ENCODE measurements at places on chromosomes 6 and 20.

DNA sequence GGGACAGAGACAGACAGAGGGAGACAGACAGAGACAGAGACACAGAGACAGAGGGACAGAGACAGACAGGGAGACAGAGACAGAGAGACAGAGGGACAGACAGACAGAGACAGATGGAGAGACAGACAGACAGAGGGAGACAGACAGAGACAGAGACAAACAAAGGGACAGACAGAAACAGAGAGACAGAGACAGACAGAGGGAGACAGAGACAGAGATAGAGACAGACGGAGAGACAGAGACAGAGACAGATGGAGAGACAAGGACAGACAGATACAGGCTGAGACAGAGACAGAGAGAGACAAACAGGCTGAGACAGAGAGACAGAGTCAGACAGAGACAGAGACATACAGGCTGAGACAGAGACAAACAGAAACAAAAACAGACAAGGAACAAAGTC is 39.4 kb upstream of the PHACTR3 start:
- no peak for DNase-seq

DNA sequence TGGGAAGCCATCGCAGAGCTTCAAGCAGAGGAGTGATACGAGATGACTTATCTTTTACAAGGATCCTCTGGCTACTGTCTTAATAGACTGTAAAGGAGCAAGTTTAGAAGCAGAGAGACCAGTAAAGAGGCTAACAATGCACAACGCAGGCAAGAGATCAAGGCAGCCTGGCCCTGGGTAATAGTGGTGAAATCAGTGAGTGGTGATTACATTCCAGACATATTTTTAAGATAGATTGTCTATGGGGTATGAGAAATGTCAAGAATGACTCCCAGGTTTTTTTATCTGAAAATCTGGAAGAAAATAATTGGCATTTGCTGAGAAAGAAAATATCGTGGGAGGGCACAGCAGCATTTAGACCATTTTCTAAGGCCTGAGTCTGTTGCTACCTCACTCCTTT is 213.6 kb upstream of the HTR1E start:
- no peak for DNase-seq

DNA sequence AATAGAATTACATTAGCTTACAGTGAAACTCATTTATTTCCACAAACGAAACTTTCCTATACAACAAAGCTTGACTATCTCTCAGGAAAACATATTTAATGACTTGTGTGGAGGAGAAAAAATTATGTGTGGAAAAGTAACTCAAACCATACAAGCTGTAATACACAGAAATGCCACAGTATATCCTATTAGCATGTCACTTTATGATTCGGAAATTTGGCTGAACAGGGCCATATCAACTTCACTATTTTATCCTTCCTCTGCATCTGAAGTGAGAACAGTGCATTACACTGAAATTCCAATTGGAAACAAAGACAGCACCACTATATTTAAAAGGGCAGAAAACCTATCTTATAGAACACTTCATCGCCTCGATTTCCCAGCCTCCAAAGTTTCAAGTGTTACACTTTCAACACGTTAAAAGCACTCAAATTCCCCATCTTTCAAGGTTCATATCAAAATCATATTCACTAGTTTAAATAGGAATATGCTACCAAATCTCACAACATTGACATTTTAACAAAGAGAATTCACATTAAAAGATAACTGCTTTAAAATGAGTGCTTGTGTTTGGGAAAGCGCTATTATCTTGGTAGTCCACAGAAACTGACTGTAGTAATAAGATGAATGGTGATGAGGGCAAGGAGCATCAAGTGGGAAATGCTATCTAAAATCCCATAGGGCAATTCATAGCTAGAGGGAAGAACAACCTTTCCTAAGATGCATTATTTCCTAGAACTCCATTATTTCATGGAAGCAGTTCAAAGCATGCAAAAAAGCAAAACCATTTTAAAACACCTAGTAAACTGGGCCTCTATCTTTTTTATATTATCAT is 1.8 kb downstream of the REV3L start:
- no peak for DNase-seq

DNA sequence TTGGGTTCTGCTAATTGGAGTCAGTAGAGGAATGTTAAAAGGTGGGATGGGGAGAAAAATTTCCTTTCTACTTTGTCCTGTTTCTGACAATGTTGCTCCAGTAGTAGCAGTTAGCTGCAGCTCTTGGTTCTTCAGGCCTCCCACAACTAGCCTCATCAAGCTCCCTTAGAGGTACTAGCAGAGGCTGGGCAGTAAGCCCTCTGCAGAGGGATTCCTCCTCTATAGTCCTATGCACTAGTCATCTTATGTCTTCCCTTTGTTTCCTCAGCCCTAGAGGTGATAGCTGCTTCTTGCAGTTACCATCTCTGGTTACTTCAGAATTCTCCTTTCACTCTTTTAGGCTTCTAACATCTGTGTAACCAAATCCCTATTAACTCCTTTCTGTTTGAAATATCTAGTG is 99.8 kb downstream of the FILIP1 start:
- DNase-seq, result no peak

DNA sequence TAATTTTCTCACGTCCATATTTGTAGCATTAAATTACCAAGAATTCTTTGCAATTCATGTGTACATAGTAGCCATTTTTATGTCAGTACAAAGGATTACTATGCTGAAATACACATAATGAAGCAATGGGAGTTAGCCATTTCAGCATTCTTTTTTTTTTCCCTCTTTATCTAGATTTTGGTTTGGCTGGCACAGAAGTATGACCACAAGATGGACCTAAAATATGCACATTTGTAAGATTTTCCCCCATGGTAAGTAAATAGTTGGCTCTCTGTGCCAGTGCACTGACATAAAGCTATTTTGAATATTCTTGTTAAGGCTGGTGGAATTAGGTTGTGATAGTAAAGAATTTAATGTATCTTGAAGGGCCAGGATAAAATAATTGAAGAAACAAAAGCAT is 486.1 kb upstream of the BTBD3 start:
- no peak for DNase-seq

DNA sequence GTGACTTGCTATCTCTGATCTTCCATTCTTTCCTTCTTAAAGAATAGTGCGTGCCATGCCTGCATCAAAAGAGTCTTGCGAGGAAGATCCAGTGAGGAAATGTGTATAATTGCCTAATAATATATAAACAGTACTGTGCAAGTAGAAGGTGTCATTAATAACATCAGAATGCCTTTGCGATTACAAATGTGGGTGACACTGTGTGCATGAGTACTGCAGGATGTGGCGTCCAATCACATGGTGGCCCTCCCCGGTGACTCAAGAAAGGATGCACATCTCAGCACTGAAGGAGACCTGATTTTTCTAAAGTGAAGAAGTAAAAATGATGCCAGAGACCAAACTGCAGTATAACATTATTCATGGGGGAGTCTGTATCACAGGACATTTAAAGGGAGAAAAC is 107.5 kb upstream of the EDN1 start:
- no peak for DNase-seq

DNA sequence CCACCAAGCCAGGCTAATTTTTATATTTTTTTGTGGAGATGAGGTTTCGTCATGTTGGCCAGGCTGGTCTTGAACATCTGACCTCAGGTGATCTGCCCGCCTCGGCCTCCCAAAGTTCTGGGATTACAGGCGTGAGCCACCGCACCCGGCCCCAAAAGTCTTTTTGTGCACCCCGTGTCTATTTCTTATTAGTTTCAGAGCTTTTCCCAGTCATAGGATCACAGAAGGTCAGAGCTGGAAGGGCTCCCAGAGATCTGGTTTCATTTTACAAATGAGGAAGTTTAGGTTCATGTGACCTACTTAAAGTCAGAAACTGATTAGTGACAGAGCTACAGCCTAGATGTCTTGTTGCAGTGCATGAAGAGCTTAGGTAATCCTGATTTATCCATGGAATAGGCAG is 1.6 kb upstream of the OGFRL1 start:
- no peak for DNase-seq

DNA sequence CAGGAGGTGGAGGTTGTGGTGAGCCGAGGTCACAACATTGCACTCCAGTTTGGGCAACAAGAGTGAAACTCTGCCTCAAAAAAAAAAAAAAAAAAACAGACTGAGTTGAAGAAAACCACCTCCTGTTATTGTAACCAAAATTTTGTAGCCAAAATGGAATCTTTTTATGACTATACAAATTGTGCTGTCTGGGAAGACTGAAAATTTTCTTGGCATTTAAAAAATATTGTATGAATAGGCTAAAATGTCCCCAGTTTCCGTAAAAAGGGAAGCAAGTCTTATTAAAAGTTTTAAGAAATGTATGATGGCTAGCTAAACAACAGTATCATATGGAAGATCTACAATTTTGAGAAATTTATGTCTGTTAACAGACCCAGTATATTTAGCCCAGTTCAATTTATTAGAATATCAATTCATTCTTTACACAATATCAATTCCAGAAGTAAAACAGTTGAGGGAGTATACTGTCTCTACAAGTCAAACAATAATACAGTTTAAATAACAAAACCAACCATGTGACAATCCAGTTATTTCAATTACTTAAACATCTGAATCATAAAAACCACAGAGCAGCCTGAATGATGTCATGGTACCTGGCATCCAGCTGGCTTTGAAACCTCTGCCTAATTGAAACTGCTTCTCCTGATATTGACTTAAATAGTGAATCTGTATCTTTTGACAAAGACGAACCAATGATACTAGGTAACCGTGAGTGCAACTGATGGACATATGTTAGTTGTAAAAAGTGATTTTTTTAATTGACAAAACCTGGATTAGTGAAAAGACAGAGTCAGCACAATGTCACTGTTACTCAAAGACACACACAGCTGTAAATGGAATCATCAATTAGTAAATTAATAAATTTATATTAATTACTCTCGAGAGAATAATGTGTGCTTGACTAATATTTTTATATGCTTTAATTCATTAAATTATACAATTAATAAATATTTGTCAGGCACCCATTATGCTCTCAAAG is 166.6 kb upstream of the MARCKS start:
- no peak for DNase-seq

DNA sequence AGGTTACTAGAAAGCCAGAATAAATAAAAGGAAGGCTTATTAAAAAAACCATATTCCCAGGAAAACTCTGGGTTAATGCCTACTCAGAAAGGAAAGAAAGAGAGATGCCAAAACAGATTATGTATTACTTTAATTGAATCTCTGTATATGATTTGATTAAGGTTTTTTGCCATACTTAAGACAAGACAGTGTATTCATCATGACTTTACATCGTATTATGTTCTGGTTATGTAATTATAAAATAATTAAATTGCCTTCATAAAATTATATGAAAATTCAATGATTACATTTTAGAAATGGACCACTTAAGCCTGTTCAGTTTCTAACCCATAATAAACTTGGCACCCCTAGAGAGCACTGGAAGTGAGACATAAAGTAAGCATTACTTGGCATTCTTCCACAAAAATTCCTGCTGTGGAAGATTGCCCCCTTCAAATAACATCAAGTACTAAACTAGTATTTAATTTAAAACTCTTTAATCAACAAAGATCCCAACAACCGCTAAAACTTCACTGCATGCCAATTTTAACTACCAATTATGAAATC is 20.8 kb upstream of the IBTK start:
- no peak for DNase-seq

DNA sequence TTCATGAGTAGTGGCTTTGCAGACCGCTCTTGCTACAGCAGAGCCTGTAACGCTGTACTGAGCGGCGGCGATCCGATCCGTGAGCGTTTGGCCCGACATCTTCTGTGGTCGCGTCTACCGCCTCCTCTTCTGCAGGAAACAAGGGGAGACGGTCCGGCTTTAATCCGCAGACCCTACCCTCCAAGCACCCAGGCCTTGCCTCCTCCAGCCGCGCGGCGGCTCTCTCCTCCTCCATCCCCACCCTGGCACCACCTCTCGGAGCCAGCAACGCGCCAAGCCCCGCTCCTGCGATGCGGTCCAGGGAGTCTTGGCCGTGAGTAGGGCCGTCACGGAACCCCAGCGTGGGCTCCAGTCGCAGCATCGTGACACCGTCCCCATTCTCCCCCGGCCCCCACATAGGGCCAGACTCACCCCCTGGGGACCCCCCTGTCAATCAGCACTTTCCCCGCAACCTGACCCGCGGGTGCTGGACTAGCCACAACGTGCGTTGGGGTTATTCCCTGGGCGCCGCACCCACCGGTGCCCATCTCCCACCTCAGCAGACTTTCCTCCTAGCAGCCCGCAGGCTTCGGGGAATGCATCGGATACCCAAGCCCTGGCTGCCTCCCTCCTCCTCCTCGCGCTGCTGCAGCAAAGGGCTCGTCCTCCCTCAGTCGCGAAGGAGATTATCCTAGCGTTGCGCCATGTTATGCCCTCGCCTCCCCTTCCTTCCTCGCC is 914 bp downstream of the SNAP91 start:
- no peak for DNase-seq

DNA sequence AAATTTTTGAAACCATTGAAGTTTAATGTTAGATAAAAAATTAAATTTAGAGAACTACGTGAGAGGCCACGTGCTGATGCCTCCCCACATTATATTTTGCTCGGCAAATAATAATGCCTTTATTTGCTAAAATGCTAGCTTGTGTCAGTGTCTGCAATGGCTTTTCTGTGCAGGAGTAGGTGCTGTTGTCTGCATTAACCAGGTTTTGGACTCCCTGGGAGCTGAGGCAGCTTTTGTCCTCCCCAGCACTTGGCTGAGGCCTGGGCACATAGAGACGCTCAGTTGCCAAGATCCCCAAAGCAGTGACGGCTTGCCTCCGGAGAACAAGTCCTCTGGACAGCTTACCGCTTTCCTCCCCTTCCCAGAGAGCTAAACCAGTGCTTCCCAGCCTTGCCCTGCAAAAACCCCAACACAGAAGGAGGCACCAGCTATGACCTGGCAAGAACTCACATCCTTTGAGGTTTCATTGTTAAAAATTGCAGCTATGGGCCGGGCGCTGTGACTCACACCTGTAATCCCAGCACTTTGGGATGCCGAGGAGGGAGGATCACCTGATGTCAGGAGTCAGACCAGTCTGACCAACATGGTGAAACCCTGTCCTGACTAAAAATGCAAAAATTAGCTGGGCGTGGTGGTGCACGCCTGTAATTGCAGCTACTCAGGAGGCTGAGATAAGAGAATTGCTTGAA is 59.9 kb downstream of the KAT14 start:
- no peak for DNase-seq

GRCh38 chr20:61800359-61801064 is 265.2 kb downstream of the TAF4 start:
- no peak for DNase-seq

GRCh38 chr6:43916924-43917877 is 147.2 kb downstream of the VEGFA start:
- DNase-seq, result no peak

DNA sequence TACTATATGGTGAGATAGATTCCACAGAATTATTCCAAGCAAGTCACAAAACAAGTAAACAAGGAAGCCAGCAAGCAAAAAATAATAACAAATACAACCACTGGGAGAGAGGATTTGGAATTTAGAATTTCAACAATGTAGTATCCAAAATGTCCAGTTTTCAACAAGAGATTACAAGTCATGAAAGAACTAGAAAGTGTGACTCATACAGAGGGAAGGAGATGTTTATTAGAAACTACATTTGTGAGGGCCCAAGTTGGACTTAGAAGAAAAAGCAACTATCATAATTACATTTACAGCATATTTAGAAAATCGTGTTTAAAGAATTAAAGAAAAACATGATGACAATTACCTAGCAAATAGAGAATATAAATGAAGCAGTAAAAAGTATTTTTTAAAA is 494.6 kb upstream of the ID4 start:
- DNase-seq, result no peak

All from esophagus squamous epithelium (tissue), 5 donors.